Skin of body (tissue), 3 donors: ENCODE measurements at places on chromosomes 7 and 10. TPM values are rescaled to one million over a fixed set of nuclear protein-coding genes. Genes with fewer than 3 reads are reported as not detected.

- DNase-seq = no peak
Observed at GRCh38 chr10:130751106-130751840, 560.2 kb downstream of the TCERG1L start.

DNA sequence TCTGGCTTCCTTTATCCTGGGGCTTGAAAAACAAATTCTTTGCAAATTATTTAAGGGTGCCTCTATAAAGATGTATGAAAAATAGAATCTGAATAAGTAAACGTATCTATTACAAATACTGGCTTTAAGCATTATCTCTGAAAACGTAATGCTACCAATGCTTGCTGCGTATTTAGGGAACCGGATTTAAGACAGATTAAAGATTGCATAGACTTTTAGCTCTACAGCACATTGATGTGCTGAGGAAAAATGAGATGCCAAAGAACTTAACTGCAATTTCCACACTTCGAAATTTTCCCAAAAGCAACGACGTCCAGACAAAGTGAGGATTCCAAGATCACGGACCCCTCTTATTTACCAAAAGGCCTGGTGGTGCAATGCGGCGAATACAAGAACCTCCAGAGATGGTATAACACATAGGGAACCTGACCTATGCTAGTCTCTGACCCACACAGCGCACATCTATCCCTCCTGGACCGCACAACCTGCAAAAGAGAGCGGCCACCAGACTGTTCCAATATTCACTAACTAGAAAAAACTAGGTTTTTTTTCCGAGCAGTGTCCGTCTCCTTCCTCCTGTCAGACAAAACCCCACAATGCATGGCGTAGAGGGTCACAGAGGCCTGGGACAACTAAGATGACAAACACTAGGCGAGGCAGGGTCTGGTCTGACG, 34.3 kb upstream of the PHF14 start:
- DNase-seq = no peak

DNA sequence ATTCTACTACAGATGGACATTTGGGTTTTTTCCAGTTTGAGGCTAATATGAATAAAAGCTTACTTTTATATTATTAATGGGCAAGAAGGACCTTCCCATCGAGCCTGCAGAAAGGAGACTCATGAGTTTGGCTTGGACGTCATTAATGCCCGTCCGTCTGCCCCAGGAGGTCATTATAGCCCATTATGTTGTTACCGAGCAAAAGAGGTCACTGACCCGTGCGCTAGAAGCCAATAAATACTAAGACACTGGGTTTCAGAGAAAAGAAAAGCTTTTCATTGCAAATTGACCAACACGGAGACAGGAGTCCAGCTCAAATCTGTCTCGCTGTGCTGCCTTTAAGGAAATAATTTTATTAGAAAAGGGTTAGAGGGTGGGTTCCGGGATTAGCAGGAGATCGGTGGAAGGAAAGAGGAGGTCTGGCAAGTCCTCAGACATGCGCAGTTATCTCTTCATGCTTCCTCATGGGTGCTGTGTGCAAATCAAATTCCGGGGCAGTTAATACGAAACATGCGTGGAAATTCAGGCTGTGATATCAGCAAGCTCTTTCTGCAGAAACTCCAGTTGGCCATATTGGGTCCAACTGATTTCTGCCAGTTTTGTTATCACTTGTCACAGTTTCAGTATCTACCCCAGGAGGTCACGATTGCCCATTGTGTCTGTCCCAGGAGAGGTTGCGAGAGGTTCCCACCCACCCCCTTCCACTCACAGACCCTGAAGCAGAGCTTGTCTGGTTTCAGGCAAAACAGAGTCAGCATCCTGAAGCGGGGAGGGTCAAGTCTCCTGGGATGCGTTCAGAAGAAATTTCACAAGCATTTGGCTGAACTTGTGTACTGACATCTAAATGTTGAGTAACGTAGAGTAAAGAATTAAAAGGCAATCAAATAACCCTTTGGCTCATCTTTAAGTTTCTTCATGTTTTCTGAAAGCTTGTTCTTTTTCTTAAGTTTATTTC, 1.1 kb upstream of the GALNTL5 start:
- peak; percentile 41 for DNase-seq

DNA sequence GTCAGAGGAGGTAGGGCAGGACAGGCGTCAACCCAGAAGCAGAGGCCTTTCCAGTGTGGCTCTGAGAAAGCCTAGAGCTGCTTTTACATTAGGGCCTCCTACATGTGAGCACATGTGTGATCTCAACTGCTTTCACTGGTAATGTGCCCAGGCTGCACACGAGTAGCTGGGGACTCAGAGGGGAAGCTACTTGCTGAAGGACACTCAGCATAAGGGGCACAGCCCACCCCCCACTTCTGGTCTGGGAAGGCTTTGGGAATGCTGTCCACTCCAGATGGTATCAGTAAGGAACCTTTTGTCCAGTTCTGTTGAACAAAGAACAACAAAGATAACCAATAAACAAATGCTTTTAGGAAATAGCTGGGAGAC, 18.9 kb downstream of the PRF1 start:
- DNase-seq = no peak

DNA sequence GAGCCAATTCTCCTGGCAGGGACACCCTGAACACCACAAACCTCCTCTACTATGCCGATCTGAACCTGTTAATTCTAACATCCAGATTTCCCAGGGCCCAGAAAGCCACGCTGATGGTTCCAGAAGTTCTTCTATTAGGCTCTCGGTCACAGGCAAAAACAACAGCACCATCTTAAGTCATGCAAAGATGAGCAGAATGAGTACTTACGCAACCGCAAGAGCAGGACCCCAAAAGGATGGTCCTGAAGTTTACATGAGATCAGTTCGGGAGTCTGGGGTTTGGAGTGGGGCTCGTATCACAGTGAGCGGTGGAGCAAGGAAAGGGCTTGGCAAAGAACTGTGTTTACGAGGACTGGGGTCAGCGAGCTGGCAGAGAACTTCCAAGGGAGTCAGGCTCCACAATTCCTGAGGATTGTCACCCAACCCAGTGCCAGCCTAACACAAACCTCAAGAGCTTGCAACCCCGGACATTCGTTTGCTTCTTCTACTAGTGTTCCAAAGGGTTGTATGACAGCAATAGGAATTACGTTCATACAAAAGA, 532.6 kb downstream of the TNS3 start:
- DNase-seq = no peak

DNA sequence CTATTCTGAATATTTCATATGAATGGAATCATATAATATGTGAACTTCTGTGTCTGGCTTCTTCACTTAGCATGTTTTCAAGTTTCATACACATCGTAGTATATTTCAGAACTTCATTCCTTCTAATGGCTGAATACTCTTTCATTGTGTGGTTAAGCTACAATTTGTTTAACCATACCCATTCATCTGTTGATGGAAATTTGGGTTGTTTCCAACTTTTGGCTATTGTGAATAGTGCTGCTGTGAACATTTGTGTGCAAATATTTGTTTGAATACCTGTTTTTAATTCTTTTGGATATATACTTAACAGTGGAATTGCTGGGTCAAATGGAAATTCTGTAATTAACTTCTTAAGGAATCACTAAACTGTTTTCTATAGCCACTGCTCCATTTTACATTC, 86.0 kb upstream of the MDFIC start:
- DNase-seq = no peak

GRCh38 chr7:116403265-116403664, 96.3 kb upstream of the CAV2 start:
- peak; percentile 78 for DNase-seq

- DNase-seq = no peak
Observed at GRCh38 chr10:81065474-81065873, 527.8 kb downstream of the SH2D4B start.

Gene FBXO24
- total RNA-seq = 0.20 TPM

Gene ADAM22
- 18.6 TPM for total RNA-seq
